ENCODE measurements at places on chromosomes 2 and 18.

DNA sequence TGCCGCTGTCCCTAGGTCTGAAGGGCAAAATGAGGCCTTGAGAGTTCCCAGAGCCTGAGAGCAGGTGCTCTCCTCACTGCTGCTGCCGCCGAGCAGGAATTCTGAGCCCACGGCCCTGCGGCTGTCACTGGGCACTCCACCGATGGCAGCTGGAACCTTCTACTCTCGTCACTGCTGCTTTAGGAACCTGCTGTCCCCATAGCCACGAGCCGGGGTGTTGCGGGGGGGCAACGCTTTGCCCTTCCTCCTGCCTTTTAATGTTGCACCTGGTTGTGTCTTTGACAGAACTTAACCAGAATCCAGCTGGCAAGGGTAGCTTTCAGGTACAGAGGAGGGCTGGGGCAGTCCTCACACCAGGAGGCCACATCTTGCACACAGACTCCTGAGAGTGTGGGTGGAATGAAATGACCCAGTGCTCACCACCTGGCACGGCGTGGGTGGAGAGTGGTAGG lies 32.3 kb downstream of the NCK2 start:
- DNase-seq, result no peak

- DNase-seq, result no peak
These were observed 735.2 kb downstream of the MBD2 start for GRCh38 chr18:53489266-53489665.

- no peak for DNase-seq
These were observed 1289.2 kb downstream of the DSC3 start for GRCh38 chr18:29753379-29753778.

DNA sequence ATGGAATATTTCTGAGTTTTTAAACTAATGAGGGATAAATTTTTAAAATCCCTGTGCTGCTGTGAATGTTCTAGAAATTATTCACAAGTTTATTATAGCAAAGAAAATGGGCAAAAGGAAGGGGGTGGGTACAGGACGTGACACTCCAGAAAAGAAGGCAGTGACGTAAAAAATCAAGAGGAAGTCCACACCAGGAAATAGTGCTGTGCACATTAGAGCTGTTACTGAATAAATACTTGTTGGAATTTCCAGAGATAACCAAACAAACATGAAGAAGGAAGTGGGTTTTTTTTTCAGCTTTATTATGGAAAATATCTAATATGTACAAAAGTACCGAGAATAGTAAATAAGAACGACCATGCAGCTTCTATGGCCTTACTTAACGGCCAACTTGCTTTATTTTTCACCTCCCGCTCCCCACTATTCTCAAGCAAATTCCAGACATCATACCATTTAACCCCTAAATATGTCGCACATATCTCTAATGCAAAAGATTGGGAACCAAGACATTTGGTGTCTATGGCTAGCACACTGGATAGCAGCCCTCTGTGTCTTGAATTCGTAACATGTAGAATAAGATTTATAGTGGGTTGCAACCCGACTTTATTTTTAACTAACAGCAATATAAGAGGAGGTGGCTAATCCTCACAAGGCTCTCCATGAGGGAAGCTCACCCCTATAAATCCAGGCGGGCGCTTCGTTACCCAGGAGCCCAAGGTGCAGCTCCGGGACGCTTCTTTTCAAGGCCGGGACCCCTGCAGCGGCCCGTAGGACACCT lies 580 bp upstream of the NDUFV2 start:
- DNase-seq, result peak; percentile 70

DNA sequence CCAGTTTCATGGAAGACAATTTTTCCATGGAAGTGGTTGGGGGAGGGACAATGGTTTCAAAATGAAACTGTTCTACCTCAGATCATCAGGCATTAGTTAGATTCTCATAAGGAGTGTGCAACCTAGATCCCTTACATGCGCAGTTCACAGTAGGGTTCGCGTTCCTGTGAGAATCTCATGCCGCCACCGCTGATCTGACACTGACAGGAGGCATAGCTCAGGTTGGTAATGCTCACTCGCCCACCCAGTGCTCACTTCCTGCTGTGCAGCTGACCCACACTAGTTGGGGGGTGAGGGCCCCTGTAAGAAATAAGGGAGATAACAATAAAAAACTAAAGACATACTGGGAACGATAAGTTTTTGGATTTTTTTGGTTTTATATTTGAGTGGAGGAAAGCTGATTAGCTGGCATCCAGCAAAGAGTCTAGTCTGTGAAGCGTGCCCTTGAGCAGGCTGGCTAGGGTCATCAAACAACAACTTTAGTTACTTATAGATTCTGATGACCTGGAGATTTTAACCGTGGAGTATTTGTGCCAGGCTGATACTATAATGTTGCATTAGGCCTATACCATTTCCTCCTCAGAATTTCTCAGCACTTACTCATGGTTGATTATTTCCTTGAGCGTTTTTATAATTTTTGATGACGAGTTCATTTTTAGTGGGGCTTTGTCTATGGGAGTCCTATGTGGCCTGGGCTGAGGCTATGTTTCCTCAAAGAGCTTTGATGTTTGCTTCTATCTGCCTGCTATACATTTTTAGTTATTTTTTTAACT lies 6.3 kb upstream of the MCFD2 start:
- no peak for DNase-seq

DNA sequence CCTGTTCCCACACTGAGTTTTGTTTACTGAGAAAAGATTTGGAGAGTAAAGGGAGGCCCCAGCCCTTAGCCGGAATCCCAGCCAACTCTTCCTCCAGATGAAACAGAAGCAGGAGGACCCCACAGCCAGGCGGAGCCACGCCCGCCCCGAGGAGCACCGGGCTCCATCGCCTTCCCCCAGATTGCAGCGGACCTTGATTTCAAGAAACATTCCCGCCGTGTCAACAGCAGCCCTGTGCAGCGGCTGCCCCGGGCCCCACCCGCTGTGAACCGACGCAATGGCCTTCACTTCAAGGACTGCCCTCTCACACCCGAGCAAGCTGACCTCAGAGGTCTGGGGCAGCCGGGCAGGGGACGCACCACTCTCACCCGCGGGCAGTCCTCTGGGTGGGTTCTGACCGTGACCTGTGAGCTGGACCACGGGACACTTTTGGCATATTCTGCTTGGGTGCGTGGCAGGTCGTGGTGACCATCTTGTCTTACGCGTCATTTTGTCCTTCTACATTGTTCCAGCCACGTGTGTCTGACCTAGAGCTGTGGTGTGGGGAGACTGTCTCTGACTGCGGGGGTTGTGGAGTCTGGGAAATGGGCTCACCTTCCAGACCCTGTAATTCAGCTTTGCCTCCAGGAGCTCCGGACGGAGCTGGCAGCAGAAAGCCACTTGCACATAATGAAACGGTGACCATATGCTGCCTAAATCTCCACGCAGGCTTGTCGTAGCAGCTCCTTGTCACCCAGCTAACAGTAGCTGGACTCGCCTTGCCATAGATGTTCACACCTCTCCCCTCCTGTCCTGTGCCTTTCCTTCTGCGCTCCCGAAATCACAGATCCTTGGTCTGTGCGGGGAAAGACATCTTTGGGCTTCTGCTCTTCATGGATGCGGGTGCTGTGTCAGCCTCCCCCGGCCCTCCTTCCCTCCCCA lies 32.0 kb upstream of the INHBB start:
- DNase-seq, result no peak

- DNase-seq, result no peak
These were observed 492.1 kb upstream of the CNTNAP5 start for GRCh38 chr2:123532994-123533393.

- DNase-seq, result no peak
These were observed 391.7 kb downstream of the ZEB2 start for GRCh38 chr2:144128130-144128746.

DNA sequence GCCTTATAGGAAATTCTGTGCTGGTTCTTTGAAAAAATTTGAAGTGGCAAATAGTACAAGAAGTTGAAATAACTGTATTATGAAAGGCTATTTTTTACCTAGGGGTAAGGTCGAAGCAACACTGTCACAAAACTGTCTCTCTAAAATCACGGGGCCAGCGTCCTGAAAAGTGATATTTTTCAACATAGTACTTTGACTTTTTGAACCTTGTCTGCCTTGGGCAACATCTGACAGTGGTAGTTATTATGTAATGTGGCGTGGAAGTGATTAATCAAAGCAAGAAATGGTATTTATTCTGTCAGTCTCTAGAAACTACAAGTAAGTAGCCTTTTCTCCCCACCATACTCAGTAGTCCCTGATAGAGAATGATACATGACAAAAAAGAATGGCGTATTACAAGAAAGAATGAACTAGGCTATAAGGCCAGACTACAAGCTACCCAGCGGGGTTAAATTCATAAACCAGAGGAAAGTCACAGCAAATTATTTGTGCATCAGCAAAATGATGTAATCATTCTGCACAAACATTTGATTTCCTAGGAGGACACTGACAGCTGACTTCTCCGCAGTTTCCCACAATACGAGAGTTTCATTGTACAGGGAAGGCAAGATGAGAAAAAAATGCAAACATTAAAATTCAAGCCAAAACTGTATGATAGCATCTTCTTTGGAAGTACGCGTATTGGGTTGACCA lies 9.8 kb downstream of the GEN1 start:
- no peak for DNase-seq

DNA sequence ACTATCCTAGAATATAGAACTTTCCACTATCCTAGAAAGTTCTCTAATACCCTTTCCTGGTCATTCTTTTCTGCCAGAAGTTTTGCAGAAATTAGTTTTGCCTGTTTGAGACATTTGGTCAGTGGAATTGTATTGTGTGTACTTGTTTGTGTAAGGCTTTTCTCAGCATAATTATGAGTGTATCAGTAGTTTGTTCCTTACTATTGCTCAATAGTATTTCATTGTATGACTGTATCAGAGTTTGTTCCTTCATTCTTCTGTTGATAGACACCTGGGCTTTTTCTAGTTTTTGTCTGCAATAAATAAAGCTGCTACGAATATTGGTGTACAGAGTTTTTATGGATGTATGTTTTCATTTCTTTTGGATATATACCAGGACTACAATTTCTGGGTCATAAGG lies 27.2 kb downstream of the CCDC138 start:
- no peak for DNase-seq

DNA sequence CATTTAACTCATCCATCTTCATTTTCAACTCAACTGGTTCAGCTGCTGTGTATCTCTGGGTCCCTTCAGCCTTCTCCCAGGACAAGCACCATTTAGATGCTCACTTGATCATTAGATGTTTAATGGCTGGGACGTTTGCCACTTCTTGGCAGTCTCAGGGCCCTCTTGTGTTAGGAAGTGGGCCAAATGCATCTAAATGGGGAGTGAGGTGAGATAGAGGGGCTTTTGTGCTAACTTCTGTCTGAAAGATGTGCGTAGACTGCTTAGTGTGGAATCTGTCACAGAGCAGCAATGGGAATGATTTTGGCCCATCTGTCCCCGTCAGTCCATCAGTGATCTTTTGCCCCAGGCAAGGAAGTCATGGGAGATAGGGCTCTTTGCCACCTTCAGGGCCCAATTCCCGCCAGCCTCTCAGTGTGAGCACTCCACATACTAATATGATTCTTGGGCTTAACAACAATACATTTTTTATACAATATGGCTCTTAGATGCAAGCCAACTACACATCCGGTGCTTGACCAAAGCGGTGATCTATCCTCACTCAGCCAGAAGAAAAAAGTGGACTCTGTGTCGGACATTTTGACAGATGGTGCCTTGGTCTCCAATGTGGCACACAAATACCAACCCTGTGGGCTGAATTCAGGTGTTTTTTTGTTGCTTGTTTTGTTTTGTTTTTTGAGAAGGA lies 95.7 kb upstream of the EPC2 start:
- DNase-seq, result no peak

DNA sequence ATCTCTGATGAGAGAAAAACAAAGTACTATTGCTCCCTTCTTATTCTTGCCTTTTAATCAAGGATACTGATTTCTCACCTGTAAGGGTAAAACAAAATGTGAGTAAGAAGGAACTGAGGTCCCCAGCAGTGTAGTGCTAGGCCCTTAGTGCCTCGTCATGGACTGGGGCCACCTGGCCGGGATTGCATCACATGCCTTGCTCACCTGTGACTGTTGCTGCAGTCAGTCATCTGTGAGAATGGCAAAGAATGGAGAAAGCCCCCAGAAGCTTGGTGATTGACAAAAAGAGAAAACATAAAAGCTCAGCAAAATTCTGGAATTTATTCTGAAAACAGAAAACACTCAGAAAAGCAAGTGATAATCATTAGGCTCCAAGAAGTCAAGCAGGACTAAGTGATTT lies 63.4 kb downstream of the SPATS2L start:
- DNase-seq, result no peak

GRCh38 chr2:235183786-235184185 lies 232.0 kb downstream of the SH3BP4 start:
- no peak for DNase-seq

GRCh38 chr2:240523451-240524281 lies 34.1 kb downstream of the ANKMY1 start:
- DNase-seq, result no peak

DNA sequence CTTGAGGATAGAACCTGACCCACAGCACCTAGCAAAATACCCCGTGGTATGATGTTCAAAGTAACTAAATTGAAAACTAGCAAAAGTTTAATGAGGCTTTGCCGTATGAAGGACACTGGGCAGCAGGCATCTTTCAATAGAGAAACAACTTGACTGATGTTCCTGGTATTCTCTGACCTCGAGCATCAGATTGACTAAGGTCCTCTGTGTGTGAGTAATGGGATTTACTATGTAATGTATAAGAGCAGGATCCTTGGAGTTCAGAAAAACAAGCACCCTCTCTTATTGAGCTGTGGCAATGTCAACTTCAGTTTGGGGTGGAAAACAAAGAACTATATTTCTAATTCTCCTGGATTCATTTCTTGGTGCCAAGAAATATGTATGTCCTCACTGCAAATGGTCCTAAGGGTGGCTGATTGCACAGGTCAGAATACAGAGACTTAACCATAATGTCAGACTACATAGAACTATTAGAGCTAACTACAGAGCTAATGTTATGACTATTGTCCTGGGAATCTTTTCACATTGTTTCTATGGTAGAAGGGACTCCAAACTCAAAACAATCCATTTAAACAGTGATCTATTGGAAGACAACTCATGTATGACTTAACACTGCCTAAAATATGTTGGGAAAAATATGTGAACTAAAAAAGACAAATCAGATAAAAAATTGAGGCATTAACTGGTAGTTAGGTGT lies 4.4 kb downstream of the TNFAIP6 start:
- no peak for DNase-seq

- peak; percentile 86 for DNase-seq
These were observed 23.9 kb downstream of the GAREM1 start for GRCh38 chr18:32446780-32447179.

GRCh38 chr2:95388091-95388692 lies 14.3 kb upstream of the FAHD2A start:
- DNase-seq, result no peak

- DNase-seq, result no peak
These were observed 88.8 kb downstream of the CD8B2 start for GRCh38 chr2:106575955-106576354.

- no peak for DNase-seq
These were observed 337.5 kb downstream of the RIT2 start for GRCh38 chr18:42778024-42778423.

GRCh38 chr18:31206787-31207381 lies 44.2 kb upstream of the DSC1 start:
- no peak for DNase-seq

GRCh38 chr2:206886696-206887095 lies 52.6 kb upstream of the CPO start:
- DNase-seq, result no peak

Data from pons (tissue), 1 donor.